Caco-2 (cell line): ENCODE measurements at places on chromosomes 12 and 14. TPM values are rescaled to one million over a fixed set of nuclear protein-coding genes. Genes with fewer than 3 reads are reported as not detected.

DNA sequence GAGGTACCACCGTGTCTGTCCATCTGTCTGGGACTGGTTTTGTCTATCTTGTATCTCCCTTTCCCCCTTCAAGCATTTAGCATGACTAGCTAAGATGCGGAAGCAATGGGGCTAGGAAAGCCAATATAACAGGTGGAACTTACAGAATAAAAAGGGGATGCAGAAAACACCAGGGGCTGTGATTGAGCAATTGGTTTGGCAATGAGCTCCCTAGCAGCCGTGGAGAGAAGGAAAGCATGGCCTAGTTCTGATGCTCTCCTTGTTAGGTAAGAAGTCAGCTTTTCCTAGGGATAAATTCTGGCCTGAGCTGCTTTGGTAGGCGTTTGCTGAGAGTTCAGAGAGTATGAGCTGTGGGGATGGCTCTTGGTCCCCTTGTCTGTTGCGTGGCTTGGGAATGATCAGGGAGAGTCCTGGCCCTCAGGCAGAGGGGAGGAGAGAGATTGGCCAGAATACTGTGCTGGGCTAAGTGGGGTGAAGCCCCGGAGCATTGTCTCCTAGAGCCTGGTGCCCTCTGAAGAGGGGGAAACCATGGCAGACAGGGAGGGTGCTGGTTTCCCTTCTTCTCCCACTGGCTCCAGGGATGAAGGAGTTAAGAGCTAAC lies 7.1 kb downstream of the SETD1B start:
- H3K4me3 ChIP-seq, result no peak overlapping the region
- peak overlapping the region; percentile 42 for H3K27ac ChIP-seq
- peaks cover 18% of the 10 kb centered on the region for H3K4me1 ChIP-seq
- H3K36me3 ChIP-seq, result no peaks in the 10 kb centered on the region; the same call in 1 of the 2 replicates
- DNase-seq, result no peak

Gene MYH6
- total RNA-seq, result not detected in 2 replicates

DNA sequence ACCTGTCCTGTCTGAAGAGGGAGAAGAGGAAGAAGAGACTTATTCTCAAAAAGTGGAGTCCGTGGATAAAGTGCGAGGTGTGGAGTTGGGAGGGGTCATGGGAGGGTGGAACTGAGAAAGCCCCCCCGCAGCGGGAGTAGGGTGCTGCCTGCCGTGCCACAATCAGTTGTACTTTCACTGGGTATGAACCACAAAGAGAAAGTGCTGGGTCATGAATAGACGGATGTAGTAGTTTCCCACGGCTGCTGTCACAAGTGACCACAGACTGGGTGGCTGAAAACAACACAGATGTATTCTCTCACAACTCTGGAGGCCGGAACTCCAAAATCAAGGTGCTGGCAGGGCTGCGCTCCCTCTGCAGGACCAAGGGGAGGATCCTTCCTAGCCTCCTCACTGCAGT lies 5.5 kb downstream of the DNAH10 start:
- H3K27ac ChIP-seq, result no peak overlapping the region
- no peak overlapping the region for H3K4me3 ChIP-seq
- DNase-seq, result no peak
- no peaks in the 10 kb centered on the region; the same call in 1 of the 2 replicates for H3K4me1 ChIP-seq
- no peaks in the 10 kb centered on the region for H3K36me3 ChIP-seq
- H3K27me3 ChIP-seq, result no peaks in the 10 kb centered on the region

GRCh38 chr12:93115646-93116045 lies 186.6 kb upstream of the EEA1 start:
- no peaks in the 10 kb centered on the region for H3K27me3 ChIP-seq
- no peak for DNase-seq
- H3K27ac ChIP-seq, result peak overlapping the region; percentile 27
- H3K4me3 ChIP-seq, result no peak overlapping the region
- peaks cover 33% of the 10 kb centered on the region for H3K4me1 ChIP-seq

Gene KRT75
- not detected in 2 replicates for total RNA-seq

Gene SSTR1
- total RNA-seq, result 8.5 and 9.6 TPM in 2 replicates

DNA sequence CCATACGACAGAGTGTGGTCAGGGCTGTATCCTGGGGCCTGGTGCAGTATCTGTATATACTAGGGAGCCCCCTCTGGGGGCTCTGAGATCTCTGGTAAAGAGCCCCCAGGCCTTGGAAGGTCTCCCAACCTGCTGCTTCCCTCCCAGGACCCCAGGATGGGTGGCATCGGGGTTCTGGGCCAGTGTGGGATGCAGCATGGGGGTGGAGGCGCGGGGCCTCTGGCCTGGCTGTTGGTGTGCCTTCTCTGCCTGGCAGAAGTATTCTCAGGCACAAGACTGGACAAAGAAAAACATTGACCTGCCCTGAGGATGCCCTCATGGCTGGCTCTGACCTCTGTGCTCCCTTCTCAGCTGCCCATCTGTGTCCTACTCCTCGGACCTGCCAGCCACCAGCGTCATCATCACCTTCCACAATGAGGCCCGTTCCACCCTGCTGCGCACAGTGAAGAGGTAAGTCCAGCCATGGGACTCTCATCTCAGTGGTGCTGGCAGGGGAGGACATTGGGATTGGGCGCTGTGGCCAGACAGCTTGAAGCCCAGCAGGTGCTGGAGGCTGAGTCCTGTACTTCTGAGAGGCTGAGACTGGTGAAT lies 64.5 kb downstream of the GALNT16 start:
- no peak overlapping the region for H3K4me3 ChIP-seq
- H3K27ac ChIP-seq, result no peak overlapping the region

Gene RPS6KL1
- 6.8 and 9.8 TPM in 2 replicates for total RNA-seq

GRCh38 chr14:99727096-99727870 lies 43.2 kb downstream of the CYP46A1 start:
- H3K4me3 ChIP-seq, result no peak overlapping the region
- H3K27me3 ChIP-seq, result no peaks in the 10 kb centered on the region
- H3K4me1 ChIP-seq, result peaks cover 10% of the 10 kb centered on the region
- DNase-seq, result peak; percentile 30

DNA sequence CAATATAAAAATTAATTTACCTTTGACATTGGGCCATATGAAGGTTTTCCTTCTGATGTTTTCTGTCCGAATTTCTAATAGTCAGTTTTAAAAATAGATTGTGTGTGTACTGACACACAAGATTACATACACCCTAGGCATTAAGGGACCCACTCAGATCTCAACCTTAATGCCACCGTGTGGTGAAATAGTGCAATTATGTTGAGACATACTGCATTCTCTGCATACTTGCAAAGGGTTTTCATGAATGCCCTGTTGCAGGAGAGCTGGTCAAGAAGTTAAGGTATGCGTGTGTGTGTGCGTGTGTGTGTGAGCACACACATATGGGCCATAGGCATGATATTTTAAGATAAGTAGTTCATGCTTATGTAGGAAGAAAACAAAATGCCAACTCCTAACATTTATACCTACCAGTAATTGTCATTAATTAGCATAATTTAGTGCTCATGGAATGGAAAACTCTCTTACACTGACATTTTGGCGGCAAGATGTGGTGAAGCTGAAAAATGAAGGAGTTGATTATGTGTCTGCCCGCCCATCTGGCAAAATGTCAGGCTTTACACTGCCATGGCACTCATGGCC lies 58.8 kb downstream of the PIK3C2G start:
- no peak overlapping the region for H3K4me3 ChIP-seq
- DNase-seq, result peak; percentile 75
- H3K27ac ChIP-seq, result peak overlapping the region; percentile 0
- no peaks in the 10 kb centered on the region; the same call in 1 of the 2 replicates for H3K27me3 ChIP-seq
- no peaks in the 10 kb centered on the region for H3K36me3 ChIP-seq

- peaks cover 17% of the 10 kb centered on the region for H3K4me1 ChIP-seq
- no peak overlapping the region for H3K4me3 ChIP-seq
- H3K27ac ChIP-seq, result no peak overlapping the region
- H3K27me3 ChIP-seq, result no peaks in the 10 kb centered on the region
- DNase-seq, result peak; percentile 3
These were observed 17.1 kb downstream of the TRMT5 start for GRCh38 chr14:60963761-60964160.

DNA sequence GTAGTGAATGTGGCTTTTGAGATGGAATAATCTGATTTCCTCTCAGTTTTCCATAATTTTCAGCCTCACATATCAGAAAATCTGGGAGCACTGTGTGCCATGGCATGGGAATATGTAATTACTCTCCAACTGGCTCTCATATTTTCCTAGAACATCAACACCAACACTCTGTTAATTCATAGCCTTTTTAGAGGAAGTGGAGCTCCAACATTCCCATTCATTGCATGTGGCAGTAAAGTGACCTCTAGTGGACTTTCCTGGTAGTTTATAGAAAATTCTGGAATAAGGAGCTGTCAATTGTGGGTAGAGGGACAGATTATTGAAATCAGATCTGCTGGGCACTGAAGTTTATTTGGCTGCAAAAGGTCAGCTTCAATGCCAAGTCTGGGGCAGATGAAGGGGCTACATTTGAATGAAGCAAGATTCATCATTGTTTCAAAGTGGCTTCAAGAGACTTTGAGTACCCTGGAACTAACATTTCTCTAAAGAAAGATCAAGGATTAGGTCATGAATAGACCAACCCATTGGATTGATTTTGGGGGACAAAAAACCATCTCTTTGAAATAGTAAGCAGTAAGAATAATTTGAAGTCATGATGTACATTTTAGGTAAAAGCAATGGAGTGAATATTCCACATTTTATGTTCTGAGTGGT lies 23.6 kb upstream of the USP44 start:
- no peak for DNase-seq
- no peak overlapping the region for H3K4me3 ChIP-seq
- H3K4me1 ChIP-seq, result no peaks in the 10 kb centered on the region
- no peak overlapping the region for H3K27ac ChIP-seq
- no peaks in the 10 kb centered on the region for H3K36me3 ChIP-seq

DNA sequence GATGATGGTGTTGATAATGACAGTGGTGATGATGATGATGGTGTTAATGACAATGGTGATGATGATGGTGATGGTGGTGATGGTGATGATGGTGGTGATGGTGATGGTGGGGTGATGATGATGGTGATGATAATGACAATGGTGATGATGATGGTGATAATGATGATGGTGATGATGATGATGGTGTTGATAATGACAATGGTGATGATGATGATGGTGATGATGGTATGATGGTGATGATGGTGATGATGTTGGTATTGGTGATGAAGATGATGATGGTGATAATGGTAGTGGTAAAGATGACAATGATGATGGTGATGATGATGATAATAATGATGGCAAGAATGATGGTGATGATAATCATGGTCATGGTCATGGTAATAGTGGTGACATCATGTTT lies 184.7 kb downstream of the SLC15A4 start:
- H3K27me3 ChIP-seq, result no peaks in the 10 kb centered on the region
- DNase-seq, result no peak
- no peaks in the 10 kb centered on the region for H3K4me1 ChIP-seq

Gene FAM90A1
- 0.14 and 0.34 TPM in 2 replicates for total RNA-seq

DNA sequence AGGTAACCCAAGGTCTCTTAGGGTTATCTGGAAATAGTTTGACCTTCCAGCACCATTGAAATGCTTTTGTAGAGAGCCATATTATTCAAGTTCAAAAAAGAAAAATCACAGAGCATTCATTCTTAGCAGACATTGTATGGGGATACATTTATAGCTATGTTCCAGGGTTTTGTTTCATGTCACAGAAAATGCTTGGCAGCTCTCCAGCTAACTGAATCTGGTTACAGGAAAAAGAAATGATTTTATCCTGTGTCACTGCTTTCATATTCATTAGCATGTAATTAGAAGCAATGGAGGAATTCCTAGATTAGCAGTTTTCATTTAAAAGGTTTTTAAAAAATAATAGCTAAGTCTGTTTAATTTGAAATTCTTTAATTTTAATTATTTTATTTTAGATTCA lies 78.9 kb downstream of the SNAPC1 start:
- no peak overlapping the region for H3K27ac ChIP-seq
- DNase-seq, result no peak
- H3K4me1 ChIP-seq, result no peaks in the 10 kb centered on the region
- H3K27me3 ChIP-seq, result no peaks in the 10 kb centered on the region
- no peak overlapping the region for H3K4me3 ChIP-seq

GRCh38 chr12:51592034-51592705 lies 1.1 kb downstream of the SCN8A start:
- no peak for DNase-seq
- H3K4me3 ChIP-seq, result no peak overlapping the region
- 0 out of 2 replicates have a peak, but pooled peaks cover 7% of the 10 kb centered on the region for H3K4me1 ChIP-seq
- no peaks in the 10 kb centered on the region for H3K27me3 ChIP-seq
- peak overlapping the region; percentile 77 for H3K27ac ChIP-seq

DNA sequence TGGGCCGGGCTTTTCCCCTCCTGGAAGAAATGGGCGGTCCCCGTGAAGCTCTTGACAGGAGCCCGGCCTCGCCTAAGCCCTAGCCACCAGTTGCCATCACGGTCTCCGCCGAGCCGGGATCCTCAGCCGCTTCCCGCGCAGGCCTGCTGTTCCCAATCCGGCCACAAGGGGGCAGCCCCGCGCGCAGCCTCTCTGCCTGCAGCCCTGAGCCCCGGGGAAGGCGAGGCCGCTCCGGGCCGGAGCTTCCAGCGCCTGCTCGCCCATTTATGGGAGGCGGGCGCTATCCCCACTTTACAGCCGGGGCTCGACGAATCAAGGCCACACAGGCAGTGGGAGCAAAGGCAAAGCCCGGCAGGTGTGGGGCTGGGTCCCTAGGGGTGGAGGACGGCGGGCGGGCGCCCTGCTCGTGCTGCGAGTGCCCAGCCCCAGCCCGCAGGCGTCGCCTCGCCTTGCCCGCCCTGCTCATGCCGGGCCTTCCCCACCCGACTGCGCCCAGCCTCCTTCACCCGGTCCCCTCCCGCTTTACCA lies 61.5 kb downstream of the LGMN start:
- peak; percentile 63 for DNase-seq
- no peak overlapping the region for H3K27ac ChIP-seq
- H3K36me3 ChIP-seq, result no peaks in the 10 kb centered on the region; the same call in 1 of the 2 replicates
- no peaks in the 10 kb centered on the region for H3K4me1 ChIP-seq
- H3K4me3 ChIP-seq, result no peak overlapping the region

Gene LGR5
- 28.0 and 28.4 TPM in 2 replicates for total RNA-seq

GRCh38 chr14:34362641-34363251 lies 99.3 kb downstream of the SPTSSA start:
- H3K27me3 ChIP-seq, result no peaks in the 10 kb centered on the region
- no peaks in the 10 kb centered on the region for H3K36me3 ChIP-seq
- no peak overlapping the region for H3K4me3 ChIP-seq
- no peak for DNase-seq

DNA sequence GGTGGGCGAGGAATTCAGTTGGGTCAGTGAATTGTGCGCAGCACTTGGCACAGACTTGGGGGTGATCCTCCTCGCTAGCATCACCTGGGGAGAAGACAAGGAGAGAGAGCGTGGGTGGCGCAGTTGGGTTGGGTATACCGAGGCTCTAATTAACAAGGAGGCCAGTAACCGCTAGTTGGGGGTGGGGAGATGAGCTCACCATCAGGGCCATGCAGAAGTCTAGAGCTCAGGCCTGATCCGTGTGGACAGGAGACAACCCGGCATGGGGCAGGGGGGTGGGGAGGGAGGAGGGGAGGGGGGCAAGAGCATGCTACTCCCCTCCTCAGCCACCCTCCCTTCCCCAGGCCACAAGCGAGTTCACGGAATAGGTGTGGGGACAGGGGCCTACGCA lies 580 bp downstream of the SALL2 start:
- peak overlapping the region; percentile 72 for H3K27ac ChIP-seq
- H3K4me1 ChIP-seq, result peaks cover 9% of the 10 kb centered on the region
- H3K36me3 ChIP-seq, result no peaks in the 10 kb centered on the region
- H3K27me3 ChIP-seq, result no peaks in the 10 kb centered on the region
- DNase-seq, result no peak
- peak overlapping the region; percentile 79 for H3K4me3 ChIP-seq
